ENCODE measurements at places on chromosomes 3 and 15. TPM values are rescaled to one million over a fixed set of nuclear protein-coding genes. Genes with fewer than 3 reads are reported as not detected.
A peak's percentile ranks its signal among the peaks of the same experiment; 100 is the strongest.

DNA sequence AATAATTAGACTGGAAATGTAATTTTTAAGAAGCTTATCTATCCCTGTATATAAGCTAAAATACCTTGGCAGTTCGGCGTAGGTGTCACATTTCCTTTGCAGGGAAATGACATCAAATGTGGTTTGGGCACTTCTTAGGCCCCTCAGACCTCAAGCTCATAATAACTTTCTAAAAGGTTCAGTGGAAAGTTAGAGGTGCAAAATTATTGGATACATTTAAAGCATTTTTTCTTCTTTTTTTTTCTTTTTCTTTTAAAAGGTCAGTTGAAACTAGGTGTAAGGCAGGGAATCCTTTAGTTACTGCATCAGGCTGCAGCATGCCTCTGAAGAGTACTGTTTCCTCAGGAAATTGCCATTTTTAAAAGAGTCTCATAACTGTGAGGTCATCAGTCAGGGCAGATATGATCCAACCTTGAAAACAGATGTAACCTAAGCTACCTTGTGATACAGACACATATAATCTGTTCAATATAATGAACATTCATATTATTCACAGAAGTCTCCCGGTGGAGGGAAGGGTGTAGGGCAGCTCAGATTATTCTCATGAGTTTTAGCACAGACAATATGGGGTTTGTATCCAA, 4.8 kb downstream of the SACM1L start:
- H3K4me1 ChIP-seq = peaks cover 35% of the 10 kb centered on the region
- DNase-seq = no peak
- H3K36me3 ChIP-seq = peaks cover 39% of the 10 kb centered on the region
- no peak overlapping the region for H3K4me3 ChIP-seq

GXYLT2 gene
- total RNA-seq = 0.52 TPM

DNA sequence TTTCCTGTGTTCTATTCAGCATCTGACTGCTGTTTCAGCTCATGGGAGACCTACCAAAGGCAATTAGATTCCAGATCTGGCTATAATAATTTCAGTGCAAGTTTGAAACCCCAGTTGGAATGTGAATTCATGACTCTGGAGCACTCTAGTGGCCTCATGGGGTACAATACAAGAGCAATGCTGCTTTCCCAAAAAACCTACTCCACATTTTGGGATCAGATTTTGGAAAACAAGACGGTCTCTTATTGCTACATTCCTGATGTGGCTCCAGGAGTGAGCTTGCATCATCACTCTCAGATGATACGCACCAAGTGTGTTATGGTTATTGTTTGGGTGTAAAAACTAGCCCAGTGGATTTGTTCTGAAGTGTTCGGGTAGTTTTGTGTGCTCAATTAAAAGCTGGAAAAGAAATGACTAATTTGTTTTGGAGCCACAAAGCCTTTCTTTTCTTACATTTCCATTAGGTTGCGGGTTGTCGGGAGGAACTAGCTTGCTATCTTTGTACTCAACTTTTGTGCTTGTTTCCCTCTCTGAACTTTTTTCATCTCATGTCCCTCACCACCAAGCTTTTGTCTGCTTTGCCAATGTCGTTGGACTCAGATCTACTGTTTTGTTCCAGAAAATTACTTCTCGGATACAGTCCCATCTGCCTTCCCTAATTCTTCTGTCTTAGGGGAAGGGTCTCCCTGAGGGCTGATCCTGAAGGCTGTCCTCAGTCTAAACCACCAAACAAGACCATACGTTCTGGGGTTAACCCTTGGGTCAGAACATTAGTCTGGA, 272.1 kb downstream of the BBX start:
- no peak overlapping the region for H3K27ac ChIP-seq
- H3K27me3 ChIP-seq = no peaks in the 10 kb centered on the region
- peaks cover 11% of the 10 kb centered on the region for H3K4me1 ChIP-seq
- H3K4me3 ChIP-seq = no peak overlapping the region
- DNase-seq = no peak

RLBP1 gene
- not detected for total RNA-seq

- no peaks in the 10 kb centered on the region for H3K4me1 ChIP-seq
- no peaks in the 10 kb centered on the region for H3K27me3 ChIP-seq
- H3K36me3 ChIP-seq = no peaks in the 10 kb centered on the region
- no peak overlapping the region for H3K4me3 ChIP-seq
Observed at GRCh38 chr15:42456971-42457370, 34.0 kb downstream of the ZNF106 start.

DNA sequence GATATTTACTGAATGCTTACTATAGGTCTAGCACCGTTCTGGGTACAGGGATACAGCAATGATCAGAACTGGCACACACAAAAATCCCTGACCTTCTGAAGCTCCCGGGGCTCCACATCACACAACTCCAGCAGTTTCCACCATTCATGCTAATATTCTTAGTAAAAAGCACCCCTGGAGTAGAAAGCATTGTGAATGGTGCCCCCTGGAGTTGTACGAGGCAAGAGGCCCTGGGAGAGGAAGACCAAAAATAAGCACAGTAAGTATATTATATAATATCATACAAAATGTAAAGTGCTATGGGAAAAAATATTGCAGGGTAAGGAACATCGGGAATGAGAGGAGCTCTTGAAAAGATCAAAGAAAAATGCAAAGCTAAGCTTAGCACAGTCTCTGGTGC, 790 bp upstream of the SRGAP3 start:
- H3K27me3 ChIP-seq = peaks cover 13% of the 10 kb centered on the region
- H3K4me3 ChIP-seq = no peak overlapping the region
- no peak overlapping the region for H3K27ac ChIP-seq
- DNase-seq = no peak
- peaks cover 13% of the 10 kb centered on the region for H3K36me3 ChIP-seq

GRCh38 chr3:13822871-13823585, 56.8 kb downstream of the WNT7A start:
- no peaks in the 10 kb centered on the region for H3K36me3 ChIP-seq
- H3K4me3 ChIP-seq = no peak overlapping the region
- H3K27ac ChIP-seq = no peak overlapping the region
- peaks cover 8% of the 10 kb centered on the region for H3K4me1 ChIP-seq
- no peaks in the 10 kb centered on the region for H3K27me3 ChIP-seq

CHST14 gene
- total RNA-seq = 11.5 TPM

DNA sequence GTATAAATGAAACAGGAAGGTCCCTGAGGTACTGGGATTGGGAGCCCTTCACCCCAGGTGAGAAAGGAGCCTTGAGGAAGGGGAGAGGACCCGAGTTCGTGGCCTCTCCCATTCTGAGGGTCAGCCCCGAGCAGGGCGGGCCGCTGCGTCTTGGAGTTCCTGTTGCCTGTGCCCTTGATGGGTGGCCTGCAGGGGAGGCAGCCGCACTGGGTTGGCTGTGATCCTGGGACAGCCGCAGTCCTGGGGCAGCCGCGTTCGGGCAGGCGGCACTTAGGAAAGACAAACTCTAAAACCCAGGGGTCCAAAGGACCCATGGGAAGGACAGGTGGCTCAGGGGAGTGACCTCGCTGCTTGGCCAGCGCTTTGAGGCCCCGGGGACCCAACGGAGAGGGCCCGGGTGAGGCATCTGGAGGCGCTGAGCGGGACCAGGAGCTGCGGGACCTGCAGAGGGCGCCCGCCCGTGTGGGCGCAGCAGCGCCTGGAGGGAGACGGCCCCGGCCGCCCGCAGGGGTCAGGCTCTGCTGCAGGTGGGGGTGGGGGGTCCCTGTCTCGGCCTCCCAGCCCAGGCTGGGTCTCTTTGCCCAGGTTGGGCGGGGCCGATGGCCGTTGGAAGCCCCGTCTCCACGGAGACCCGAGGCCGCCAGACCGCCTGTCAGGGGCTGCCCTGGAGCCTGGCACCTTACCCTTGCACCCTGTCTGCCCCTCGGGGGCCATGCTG, 65.1 kb downstream of the HMCES start:
- H3K27me3 ChIP-seq = peaks cover 49% of the 10 kb centered on the region
- H3K4me1 ChIP-seq = peaks cover 14% of the 10 kb centered on the region
- H3K36me3 ChIP-seq = no peaks in the 10 kb centered on the region
- H3K4me3 ChIP-seq = peak overlapping the region; percentile 51
- H3K27ac ChIP-seq = no peak overlapping the region

PSTPIP1 gene
- not detected for total RNA-seq

DNA sequence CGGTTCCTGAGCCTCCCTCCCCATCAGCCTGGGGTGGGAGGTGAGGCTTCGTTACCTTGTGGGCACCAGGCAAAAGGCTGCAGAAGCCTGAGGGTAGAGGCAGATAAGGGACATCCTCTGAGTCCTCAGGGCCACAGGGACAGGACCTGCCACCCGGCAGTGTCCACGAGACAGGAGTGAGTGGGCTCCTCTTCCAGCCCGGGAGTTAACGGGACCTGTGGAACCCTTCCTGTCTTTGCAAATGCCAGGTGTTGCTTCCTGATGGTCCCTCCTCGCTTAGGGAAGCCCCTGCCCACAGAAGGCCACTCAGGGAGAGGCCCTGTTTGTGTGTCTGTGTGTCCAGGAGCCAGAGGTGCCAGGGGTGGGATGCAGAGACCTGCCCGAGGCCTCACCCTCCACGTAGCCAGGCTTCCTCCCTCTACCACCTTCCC, 111.1 kb upstream of the ALDH1A3 start:
- peaks cover 6% of the 10 kb centered on the region for H3K4me1 ChIP-seq
- no peaks in the 10 kb centered on the region for H3K27me3 ChIP-seq
- H3K27ac ChIP-seq = no peak overlapping the region
- peaks cover 9% of the 10 kb centered on the region for H3K36me3 ChIP-seq
- no peak overlapping the region for H3K4me3 ChIP-seq

GRCh38 chr15:68275165-68275746, 2.3 kb upstream of the FEM1B start:
- peak overlapping the region; percentile 13 for H3K27ac ChIP-seq
- no peaks in the 10 kb centered on the region for H3K27me3 ChIP-seq
- H3K36me3 ChIP-seq = peaks cover 44% of the 10 kb centered on the region
- peak; percentile 25 for DNase-seq
- H3K4me3 ChIP-seq = no peak overlapping the region
- H3K4me1 ChIP-seq = peaks cover 73% of the 10 kb centered on the region

FBXO40 gene
- total RNA-seq = not detected

CD200R1 gene
- total RNA-seq = not detected

TNK2 gene
- total RNA-seq = 53.0 TPM

NME9 gene
- not detected for total RNA-seq

PLSCR5 gene
- total RNA-seq = not detected

SEMA3G gene
- 0.12 TPM for total RNA-seq
